ENCODE measurements at places on chromosomes 1 and 21.

- no peak overlapping the region for H3K4me3 ChIP-seq
- peaks cover 5% of the 10 kb centered on the region for H3K4me1 ChIP-seq
- no peak for DNase-seq
- no peak overlapping the region for H3K27ac ChIP-seq
- H3K27me3 ChIP-seq: peaks cover 24% of the 10 kb centered on the region
- peaks cover 7% of the 10 kb centered on the region for H3K36me3 ChIP-seq
Observed at GRCh38 chr1:235986869-235987268, 78.0 kb downstream of the NID1 start.

DNA sequence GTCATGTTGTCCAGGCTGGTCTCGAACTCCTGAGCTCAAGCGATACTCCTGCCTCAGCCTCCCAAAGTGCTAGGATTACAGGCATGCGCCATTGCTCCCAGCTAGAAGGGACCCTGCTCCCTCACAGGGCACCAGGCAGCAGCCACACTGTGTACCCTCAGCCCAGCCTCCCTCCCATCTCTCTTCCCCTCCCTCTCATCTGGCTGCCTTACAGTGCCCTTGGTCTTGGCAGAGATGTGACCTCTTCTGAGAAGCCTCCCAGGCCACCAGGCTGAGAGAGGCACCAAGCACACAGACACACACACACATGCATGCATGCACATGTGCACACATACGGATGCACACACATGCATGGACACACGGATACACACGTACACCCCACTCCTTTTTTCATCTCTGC is 25.0 kb downstream of the EPHA2 start:
- H3K4me1 ChIP-seq: no peaks in the 10 kb centered on the region
- H3K27ac ChIP-seq: no peak overlapping the region
- no peaks in the 10 kb centered on the region for H3K36me3 ChIP-seq
- no peak for DNase-seq

DNA sequence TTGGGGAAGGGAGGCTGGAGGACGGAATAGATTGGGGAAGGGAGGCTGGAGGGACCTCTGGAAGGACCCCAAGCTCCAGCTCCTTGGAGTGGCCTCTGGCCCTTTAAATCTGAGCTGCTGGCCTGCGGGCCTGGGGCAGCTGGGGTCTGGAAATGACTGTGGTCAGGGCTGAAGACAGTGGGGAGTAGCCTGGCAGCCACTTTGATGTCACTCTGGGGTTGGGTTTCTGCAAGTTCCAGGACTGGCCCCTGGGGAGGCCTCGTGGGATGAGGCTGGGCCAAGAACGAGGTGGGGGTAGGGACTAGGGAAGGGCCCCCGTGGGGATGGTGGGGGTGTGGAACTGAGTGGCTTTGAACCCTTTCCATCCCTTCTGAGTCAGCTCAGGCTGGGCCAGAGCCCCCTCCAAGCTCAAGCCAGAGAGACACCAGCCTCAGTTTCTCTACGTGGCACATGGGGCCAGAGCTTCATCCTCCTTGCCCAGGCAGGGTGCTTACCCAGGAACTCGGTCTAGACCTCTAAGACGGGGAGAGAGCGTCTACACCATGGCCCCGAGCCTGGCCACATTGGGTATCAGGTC is 59.7 kb downstream of the ALPL start:
- no peak for DNase-seq
- no peaks in the 10 kb centered on the region for H3K36me3 ChIP-seq
- H3K27me3 ChIP-seq: no peaks in the 10 kb centered on the region
- H3K27ac ChIP-seq: no peak overlapping the region

- no peaks in the 10 kb centered on the region for H3K27me3 ChIP-seq
- peak overlapping the region; percentile 93 for H3K27ac ChIP-seq
- H3K4me3 ChIP-seq: peak overlapping the region; percentile 17
- no peaks in the 10 kb centered on the region for H3K36me3 ChIP-seq
- peaks cover 49% of the 10 kb centered on the region for H3K4me1 ChIP-seq
Observed at GRCh38 chr1:109788695-109789521, 25.2 kb upstream of the EPS8L3 start.

DNA sequence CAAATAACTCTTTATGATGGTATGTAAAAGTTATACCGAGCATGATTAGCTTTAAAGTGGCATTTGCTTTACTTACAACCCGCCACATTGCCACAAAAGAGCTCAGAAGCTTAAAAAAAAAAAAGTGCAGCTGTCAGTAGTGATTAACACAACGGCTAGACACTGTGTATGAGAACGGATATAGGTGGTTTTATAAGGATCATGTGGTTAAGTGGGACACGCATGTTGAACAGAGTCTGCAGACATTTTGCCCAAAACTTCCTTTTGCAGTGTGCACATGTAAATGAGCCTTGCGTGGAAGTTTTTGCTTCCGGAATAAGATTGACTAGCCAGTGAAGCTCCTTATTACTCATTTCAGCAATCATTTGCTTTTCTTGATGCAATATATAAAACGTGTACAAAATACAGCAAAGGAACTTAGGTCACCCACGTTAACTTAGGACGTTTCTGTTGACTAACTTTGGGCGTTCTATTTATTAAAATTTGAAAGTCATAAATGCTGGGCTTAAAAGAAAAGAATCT is 58.7 kb upstream of the RGS1 start:
- H3K4me1 ChIP-seq: peaks cover 53% of the 10 kb centered on the region
- H3K4me3 ChIP-seq: peak overlapping the region; percentile 79
- peaks cover 3% of the 10 kb centered on the region for H3K27me3 ChIP-seq
- peak overlapping the region; percentile 81 for H3K27ac ChIP-seq
- peak; percentile 80 for DNase-seq
- H3K36me3 ChIP-seq: peaks cover 1% of the 10 kb centered on the region

GRCh38 chr1:219476716-219477115 is 136.2 kb downstream of the ZC3H11B start:
- H3K4me3 ChIP-seq: no peak overlapping the region
- DNase-seq: no peak
- H3K27me3 ChIP-seq: no peaks in the 10 kb centered on the region
- peaks cover 9% of the 10 kb centered on the region for H3K4me1 ChIP-seq

DNA sequence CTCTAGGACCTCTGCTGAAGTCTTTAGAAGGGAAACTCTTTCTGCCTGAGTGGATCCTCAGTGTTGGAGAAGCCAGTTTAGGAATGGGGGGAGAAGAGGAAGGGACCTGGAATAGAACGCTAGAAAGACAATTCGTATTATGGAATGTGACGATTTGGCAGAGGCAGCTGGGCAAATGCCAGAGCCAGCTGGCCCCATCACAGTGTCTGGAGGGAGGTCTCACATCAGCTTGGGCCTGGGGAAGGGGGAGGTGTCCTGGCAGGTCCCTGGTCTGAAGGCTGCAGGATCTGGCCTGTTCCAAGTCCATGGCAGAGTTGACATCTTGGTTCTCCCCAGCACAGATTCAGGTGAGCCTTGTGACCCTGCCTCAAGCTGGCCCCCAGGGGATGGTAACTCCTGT is 11.3 kb downstream of the TMCC2 start:
- peaks cover 2% of the 10 kb centered on the region for H3K27me3 ChIP-seq
- H3K27ac ChIP-seq: no peak overlapping the region
- H3K4me3 ChIP-seq: no peak overlapping the region
- H3K36me3 ChIP-seq: no peaks in the 10 kb centered on the region
- DNase-seq: no peak
- H3K4me1 ChIP-seq: peaks cover 9% of the 10 kb centered on the region

DNA sequence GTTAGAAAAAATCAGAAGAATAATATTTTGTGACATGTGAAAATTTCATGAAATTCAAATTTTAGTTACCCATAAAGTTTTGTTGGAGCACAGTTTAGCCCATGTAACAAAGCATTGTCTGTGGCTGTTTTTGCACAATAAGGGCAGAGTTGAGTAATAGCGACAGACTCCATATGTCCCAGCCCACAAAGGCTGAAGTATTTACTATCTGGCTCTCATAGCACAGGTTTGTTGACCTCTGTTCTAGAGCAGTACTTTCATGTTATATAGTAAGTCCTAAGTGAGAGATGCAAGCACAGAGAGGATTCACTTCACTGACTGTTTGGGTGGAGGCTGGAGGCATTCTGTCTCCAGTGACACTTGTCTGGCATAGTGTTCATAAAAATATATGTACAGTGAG is 6.8 kb downstream of the LAMC1 start:
- H3K36me3 ChIP-seq: no peaks in the 10 kb centered on the region
- DNase-seq: no peak
- H3K4me1 ChIP-seq: peaks cover 5% of the 10 kb centered on the region
- H3K27ac ChIP-seq: no peak overlapping the region
- H3K27me3 ChIP-seq: peaks cover 77% of the 10 kb centered on the region

DNA sequence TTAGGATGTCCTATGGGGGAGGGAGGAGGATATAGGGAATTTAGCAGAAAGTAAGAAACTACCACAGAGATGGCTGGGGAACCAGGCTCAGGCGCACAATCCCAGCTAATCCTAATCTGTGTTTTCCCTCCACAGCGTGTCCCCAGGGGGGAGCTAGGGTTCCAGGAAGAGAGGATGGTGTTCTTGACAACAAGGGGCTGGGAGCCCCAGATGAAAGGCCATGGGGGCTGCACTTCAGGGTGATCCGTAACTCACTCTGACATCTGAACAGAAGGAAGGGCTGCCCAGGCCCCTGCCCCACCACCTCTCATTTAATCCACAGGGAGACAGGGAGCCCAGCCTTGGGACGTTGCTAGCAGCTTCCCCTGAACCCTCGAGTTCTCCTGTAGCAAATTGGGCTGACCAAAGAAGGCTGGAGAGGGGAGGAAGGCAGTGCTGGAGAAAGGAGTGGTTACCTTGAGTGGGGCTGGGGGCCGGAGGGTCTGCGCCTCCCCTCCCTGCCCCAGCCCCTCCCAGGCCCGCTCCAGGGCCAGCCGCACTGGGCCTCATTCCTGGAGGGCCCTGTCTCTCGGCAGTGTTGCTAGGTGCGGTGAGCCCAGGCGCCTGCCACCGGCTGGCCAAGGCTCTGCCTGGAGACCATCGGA is 131.7 kb downstream of the TMEM53 start:
- no peak overlapping the region for H3K4me3 ChIP-seq
- H3K27ac ChIP-seq: no peak overlapping the region
- H3K36me3 ChIP-seq: no peaks in the 10 kb centered on the region
- H3K4me1 ChIP-seq: no peaks in the 10 kb centered on the region

DNA sequence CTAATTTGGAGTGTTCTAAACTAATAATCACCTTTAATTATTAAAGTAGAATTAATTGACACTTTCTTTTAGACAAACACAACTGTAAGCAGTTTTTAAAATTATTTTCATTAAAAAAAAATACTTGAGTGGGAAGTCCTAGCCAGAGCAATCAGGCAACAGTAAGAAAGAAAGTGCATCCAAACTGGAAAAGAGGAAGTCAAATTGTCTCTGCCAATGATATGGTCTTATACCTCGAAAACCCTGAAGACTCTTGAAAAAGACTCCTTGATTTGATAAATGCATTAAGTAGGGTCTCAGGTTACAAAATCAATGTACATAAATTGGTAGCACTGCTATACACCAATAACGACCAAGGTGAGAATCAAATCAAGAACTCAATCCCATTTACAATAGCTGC is 83.0 kb upstream of the GADD45A start:
- no peaks in the 10 kb centered on the region for H3K4me1 ChIP-seq
- peaks cover 19% of the 10 kb centered on the region for H3K27me3 ChIP-seq
- H3K36me3 ChIP-seq: no peaks in the 10 kb centered on the region

DNA sequence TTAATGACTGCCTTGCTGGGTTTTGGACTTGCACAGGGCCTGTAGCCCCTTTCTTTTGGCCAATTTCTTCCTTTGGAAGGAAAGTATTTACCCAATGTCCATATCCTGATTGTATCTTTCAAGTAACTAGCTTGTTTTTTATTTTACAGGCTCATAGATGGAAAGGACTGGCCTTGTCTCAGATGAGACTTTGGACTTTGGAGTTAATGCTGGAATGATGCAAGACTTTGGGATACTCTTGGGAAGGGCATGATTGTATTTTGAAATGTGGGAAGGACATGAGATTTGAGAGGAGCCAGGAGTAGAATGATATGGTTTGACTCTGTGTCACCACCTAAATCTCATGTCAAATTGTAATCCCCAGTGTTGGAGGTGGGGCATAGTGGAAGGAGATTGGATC is 140.1 kb downstream of the C1orf94 start:
- no peaks in the 10 kb centered on the region for H3K4me1 ChIP-seq
- H3K27ac ChIP-seq: no peak overlapping the region
- H3K36me3 ChIP-seq: no peaks in the 10 kb centered on the region
- H3K4me3 ChIP-seq: no peak overlapping the region
- no peak for DNase-seq

- peak overlapping the region; percentile 6 for H3K4me3 ChIP-seq
- H3K4me1 ChIP-seq: peaks cover 49% of the 10 kb centered on the region
- no peaks in the 10 kb centered on the region for H3K27me3 ChIP-seq
- DNase-seq: no peak
- H3K36me3 ChIP-seq: peaks cover 4% of the 10 kb centered on the region
Observed at GRCh38 chr1:154466206-154466605, 35.8 kb upstream of the TDRD10 start.

DNA sequence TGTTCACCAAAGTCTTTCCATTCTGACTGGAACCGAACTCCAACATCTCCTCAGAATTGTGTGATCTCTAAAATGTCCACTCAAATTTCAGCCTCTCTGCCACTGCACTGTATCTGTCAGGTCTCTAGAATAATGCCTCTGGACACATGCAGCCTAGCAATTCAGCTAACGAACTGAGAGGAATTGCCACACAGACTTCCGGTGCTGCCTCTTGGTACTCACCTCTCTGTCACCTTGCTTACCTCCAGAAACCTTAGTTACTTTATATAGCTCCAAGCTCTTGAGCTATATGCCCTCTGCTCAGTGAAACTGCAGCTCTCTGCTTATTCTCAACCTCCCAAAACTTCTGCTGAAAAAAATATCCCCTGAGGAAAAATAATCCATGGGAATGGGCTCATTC is 2.7 kb upstream of the CHRM3 start:
- no peak overlapping the region for H3K4me3 ChIP-seq
- peaks cover 57% of the 10 kb centered on the region for H3K27me3 ChIP-seq
- no peak overlapping the region for H3K27ac ChIP-seq

DNA sequence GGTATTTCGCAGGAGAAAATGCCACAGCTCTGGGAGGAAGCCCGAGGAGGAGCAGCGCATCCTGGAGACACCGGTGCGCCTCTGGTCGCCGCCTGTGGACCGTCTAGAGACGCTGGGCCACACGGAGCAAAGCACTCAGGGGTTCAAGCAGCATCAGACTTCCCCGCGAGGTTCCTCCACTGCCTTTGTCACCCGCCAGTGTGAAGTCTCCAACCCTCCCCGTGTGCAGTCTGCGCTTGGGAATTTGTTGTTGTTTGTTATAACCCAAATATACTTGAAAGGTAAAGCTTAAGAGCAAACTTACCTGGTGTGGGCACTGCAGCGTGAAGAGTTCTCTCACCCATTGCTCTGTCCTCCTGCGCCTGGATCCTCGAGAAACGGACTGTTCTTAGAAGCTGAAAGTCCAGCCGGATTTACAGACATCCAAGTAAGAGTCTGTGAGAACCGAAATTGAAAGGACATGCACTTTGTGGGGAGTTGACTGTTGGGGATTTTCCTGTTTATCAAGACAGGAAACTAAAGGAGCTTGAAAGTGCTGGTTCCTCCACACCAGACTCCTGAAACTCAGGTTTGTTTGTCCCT is at the start of gene GBP4:
GBP4 (minus strand) TSS at position 452 of the 582 bp plus-strand sequence; CDS start at position 344, 108 bp downstream.
- H3K27me3 ChIP-seq: no peaks in the 10 kb centered on the region
- peaks cover 35% of the 10 kb centered on the region for H3K36me3 ChIP-seq
- H3K4me3 ChIP-seq: peak within 1 kb of the TSS; percentile 85
- peaks cover 61% of the 10 kb centered on the region for H3K4me1 ChIP-seq
- DNase-seq: peak; percentile 50

All from T-helper 2 cell treated with Interferon-gamma antibody and Interleukin-4, amounts not matched to agents 5 μg/mL and 100 μg/mL, for 36 hours (primary cell).